ENCODE measurements at places on chromosomes 3 and 15. TPM values are rescaled to one million over a fixed set of nuclear protein-coding genes. Genes with fewer than 3 reads are reported as not detected.

Gene RAB6B
- total RNA-seq = 1.1 TPM

- peak; percentile 62 for DNase-seq
Measured at GRCh38 chr3:128068156-128068620, 16.0 kb downstream of the SEC61A1 start.

DNA sequence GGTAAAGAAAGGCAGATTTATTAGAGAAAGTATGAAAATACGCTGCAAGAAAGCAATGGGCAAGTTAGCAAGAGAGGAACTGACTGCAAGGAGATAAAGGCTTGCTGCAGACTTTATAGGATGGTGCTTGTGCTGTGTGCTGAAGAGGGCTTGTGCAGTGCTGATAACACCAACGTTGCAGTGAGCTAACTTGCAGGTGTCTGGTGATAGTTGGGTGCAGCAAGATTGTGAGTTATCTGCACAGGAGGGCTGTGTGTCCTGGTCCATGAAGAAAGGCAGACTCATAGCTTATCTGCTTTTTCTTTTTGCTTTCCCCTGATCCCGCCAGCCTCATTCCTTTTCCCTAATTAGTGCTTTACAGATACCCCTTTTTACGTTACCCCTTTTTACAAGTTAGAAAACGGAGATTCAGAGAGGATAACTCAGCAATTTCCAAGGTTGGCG lies 58.0 kb upstream of the ZNF148 start:
- no peak for DNase-seq

DNA sequence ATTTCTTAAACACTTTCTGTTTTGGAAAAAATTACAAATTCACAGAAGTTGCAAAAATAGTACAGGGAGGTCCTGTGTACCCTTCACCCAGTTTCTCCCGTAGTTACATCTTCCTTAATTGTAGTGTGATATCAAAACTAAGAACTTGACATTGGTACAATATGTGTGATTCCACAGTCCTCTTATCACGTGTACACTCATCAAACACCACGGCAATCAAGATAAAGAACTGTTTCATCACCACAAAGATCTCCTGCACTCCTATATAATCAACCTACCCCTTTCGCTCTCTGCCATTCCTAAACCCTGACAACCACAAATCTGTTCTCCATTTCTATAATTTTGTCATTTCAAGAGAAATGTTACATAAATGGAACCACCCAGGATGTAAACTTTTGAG lies 31.4 kb downstream of the POMGNT2 start:
- no peak for DNase-seq

DNA sequence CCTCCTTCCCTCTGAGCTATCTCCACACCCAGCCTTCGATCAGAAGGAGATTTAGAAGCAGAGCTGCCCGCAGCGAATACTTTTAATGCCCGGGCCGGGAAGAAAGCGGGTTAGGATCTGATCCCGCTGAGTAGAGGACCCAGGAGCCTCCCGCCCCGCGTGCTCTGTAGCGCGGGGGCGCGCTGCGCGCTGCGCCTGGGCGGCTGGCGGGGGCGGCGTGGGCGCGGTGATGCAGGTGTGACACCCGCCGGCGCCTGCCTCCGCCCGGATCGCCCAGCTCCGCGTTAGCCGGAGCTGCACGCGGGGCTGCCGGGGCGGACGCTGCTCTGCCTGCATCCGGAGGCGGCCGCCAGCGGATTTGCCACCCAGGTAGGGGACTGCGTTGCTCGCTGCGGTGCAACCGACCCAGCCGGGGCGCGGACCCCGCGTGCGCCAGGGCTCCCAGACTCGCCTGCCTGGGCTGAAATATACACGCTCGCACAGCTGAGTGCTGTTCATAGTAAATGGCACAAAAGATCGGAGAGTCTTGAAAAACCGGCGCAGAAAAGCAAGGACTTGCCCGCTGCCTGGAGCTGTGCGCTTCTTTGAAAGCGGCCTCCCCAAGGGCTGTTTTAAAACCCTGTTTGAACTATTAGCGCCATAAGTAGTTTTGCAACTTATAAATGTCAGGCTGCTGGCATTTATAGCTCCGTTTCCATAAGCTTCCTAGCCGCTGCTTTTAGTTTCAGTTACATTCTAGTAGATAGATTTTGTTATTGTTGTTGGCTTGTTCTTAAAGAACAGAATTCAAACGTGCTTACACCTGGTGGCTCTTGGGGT lies at the start of gene SV2B:
Gene SV2B (plus strand): TSS at position 263 of the 819 bp plus-strand sequence. CDS start 126,007 bp downstream, outside the sequence.
- peak; percentile 9 for DNase-seq

Gene HGD
- total RNA-seq = 0.44 TPM

GRCh38 chr3:60053526-60054265 lies 1003.9 kb upstream of the CFAP20DC start:
- DNase-seq = peak; percentile 42

GRCh38 chr15:74843891-74844299 lies 939 bp upstream of the ULK3 start:
- DNase-seq = no peak

DNA sequence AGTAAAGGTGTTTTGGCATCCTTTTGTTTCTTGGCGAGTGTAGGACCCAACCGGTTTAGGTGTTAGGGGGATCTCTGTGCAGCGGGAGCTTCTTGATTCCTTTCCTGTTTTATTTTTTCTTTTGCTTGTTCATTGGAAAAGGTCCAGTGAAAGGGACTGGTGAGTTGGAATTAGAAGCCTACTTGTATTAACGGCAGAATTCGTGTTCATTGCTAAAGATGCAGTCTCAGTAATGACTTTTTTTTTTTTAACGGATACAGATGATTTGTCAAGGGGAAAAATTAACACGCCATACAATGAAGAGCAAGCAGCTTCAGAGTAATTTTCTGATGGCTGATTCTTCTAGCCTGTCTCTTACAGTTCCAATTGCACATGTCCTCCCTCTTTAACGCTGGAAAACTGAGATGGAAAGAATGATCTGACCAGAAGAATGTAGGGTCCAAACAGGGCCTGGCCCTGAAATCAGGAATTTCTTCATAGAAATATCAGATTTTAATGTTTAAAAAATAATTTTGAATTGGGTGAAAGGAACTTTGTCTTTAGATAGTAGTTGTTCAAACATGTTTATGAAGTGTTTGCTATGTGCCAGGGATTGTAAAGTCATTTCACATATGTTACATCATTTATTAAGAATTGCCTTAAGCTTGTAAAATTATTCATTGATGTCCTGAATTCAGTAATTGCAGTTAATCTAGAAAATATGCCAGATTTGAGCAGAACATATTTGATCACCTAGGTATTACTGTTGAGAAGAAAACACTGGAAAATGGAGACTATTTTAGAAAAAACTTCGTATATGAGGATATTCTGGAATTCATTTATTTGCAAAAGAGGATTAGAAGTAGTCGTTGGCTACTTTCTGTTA lies 1.4 kb downstream of the MAPK6 start:
- peak; percentile 20 for DNase-seq

DNA sequence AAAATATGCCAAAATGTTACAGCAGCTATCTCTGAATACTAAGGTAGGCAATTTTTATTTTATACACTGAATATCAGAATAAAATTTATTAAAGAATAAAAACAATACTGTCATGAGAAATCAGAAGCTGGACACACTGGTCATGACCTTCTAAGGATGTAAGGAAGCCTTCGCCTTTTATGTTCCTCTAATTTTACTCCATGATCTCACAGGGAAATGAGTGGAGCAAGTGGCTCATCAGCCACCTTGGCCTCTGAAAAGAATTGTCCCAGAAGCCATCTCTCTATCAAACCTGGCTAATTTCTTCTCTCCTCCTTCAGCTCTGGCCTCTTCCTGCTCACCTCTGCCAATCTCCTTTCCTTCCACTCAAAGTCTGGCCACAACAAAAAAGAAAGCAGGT lies 48.6 kb downstream of the THRB start:
- DNase-seq = no peak

Gene KLHL24
- total RNA-seq = 17.3 TPM

DNA sequence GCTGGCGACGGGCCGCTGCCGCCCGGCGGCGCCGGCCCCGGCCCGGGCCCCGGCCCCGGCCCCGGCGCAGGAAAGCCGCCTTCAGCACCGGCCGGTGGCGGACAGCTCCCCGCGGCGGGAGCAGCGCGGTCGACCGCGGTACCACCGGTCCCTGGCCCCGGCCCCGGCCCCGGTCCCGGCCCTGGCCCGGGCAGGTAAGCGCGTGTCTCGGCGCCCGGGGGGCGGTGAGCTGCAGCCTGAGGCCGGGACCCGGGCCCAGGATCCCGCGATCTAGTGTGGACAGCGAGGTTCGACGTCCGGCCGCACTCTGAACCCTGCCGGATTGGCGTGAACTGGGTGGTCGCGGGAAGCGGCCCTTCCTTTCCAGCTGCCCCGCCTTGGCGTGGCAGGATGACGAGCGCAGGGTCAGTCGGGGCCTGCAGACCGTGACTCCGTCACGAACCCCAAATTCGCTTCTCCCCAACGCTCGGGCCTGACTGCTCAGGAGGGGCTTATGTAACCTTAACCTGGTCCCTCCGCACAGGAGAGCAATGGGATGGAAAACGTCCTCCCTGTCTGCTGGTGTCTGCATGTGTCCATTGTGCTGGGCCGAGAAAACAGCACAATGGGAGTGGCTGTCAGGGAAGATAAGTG lies 472 bp downstream of the BSN start:
- DNase-seq = no peak

Gene FBN1
- 24.2 TPM for total RNA-seq

Gene A4GNT
- total RNA-seq = not detected

Gene CFAP100
- not detected for total RNA-seq
